Cardiac muscle cell (in vitro differentiated cells and primary cell): ENCODE measurements at places on chromosomes 7 and 10. TPM values are rescaled to one million over a fixed set of nuclear protein-coding genes. Genes with fewer than 3 reads are reported as not detected.
A peak's percentile ranks its signal among the peaks of the same experiment; 100 is the strongest.

Gene MKRN1
- polyA plus RNA-seq, result 156 and 216 TPM in 2 replicates

Gene SEC61G
- 417 and 502 TPM in 2 replicates for polyA plus RNA-seq

Gene OPN1SW
- polyA plus RNA-seq, result 0.74 and 2.1 TPM in 2 replicates

Gene DDIT4
- polyA plus RNA-seq, result 210 and 276 TPM in 2 replicates

Gene MINPP1
- 21.7 and 27.0 TPM in 2 replicates for polyA plus RNA-seq

Gene COBL
- polyA plus RNA-seq, result 0.07 TPM in 2 replicates

Gene EVX1
- not detected in 2 replicates for polyA plus RNA-seq

Gene PAPOLB
- polyA plus RNA-seq, result not detected in 2 replicates

Gene FEZF1
- polyA plus RNA-seq, result not detected in 2 replicates

Gene CLEC2L
- polyA plus RNA-seq, result 0.16 and 0.26 TPM in 2 replicates

DNA sequence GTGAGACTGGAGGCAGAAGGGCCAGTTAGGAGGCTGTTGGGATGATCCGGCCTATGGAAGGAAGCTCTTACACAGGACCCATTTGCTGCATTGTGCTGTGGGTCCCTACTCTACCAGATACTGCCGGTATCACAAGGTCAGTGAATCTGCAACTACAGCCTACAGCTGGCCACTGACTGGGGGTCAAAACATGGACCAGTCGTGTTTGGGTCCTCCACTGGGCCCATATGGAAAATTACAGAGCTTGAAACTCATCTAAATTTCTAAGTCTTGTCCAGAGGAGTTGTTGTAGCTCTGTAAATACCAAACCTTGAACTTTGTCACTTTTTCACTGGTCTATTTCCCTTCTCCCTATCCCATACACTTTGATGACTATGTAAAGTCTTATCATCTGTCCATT, 5.6 kb upstream of the NUP205 start:
- H3K36me3 ChIP-seq, result no peaks in the 10 kb centered on the region
- DNase-seq, result no peak
- no peaks in the 10 kb centered on the region for H3K27me3 ChIP-seq
- no peak overlapping the region for H3K27ac ChIP-seq
- H3K4me1 ChIP-seq, result no peaks in the 10 kb centered on the region

DNA sequence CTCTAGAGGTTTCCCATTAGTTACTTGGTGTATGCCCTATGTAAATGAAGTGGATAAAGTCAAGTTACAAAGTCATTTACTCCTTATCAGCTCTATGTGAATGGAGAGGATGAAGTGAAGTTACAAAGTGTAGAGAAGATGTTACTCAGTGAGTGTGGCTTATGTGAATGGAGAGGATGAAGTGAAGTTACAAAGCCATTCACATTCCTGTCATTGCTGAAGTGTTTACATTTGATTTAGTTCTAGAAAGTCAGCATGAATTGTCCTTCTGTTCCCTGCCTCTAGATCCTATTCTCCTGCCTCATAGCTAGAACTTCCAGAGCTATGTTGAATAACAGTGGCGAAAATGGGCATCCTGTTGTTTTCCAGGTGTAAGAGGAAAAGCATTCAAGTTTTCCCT, 880.1 kb downstream of the DNAJB9 start:
- no peaks in the 10 kb centered on the region for H3K4me1 ChIP-seq
- H3K4me3 ChIP-seq, result no peak overlapping the region
- H3K27me3 ChIP-seq, result no peaks in the 10 kb centered on the region
- no peak overlapping the region for H3K27ac ChIP-seq

- H3K36me3 ChIP-seq, result no peaks in the 10 kb centered on the region
- no peak for DNase-seq
- no peak overlapping the region for H3K4me3 ChIP-seq
- no peak overlapping the region for H3K27ac ChIP-seq
- no peaks in the 10 kb centered on the region for H3K27me3 ChIP-seq
- H3K4me1 ChIP-seq, result peaks cover 19% of the 10 kb centered on the region
Measured at GRCh38 chr10:90939116-90939515, 18.2 kb upstream of the ANKRD1 start.

GRCh38 chr7:156932006-156932405, 17.5 kb upstream of the NOM1 start:
- peaks cover 4% of the 10 kb centered on the region for H3K27me3 ChIP-seq
- no peak overlapping the region for H3K4me3 ChIP-seq
- no peak overlapping the region for H3K27ac ChIP-seq
- H3K4me1 ChIP-seq, result peaks cover 2% of the 10 kb centered on the region
- DNase-seq, result no peak

DNA sequence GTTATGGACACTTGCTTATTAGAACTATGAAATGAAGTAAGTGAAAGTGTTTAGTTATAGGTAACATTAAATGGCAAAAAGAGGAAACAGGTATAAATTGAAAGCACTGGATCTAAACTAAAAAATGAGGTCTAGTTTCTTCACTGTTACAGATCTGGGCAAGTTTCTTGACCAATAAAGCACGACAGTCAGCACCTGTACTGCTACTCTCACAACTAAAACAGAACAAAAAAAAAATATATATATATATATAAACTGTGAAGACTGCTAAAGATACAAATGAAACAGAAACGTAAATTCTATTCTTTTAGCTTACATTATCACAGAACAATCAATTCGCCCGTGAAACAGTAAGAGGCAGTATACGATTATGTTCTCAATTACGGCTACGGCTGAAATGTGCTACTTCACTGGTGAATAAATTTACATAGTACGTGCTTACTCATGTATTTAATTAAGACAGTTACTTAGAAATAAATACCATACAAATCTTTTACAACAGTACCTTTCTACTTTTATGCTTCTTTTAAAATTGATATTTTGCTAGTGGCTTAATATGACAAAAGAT, 4.2 kb downstream of the AHR start:
- DNase-seq, result no peak
- H3K4me1 ChIP-seq, result peaks cover 4% of the 10 kb centered on the region
- H3K4me3 ChIP-seq, result no peak overlapping the region
- no peak overlapping the region for H3K27ac ChIP-seq
- H3K36me3 ChIP-seq, result no peaks in the 10 kb centered on the region

GRCh38 chr7:85897967-85898366, 711.1 kb upstream of the SEMA3D start:
- DNase-seq, result peak; percentile 11
- no peaks in the 10 kb centered on the region for H3K36me3 ChIP-seq
- no peaks in the 10 kb centered on the region for H3K27me3 ChIP-seq
- H3K27ac ChIP-seq, result no peak overlapping the region
- peaks cover 6% of the 10 kb centered on the region for H3K4me1 ChIP-seq

- no peak overlapping the region for H3K4me3 ChIP-seq
- no peaks in the 10 kb centered on the region for H3K36me3 ChIP-seq
- no peaks in the 10 kb centered on the region for H3K27me3 ChIP-seq
- no peak overlapping the region for H3K27ac ChIP-seq
- no peaks in the 10 kb centered on the region for H3K4me1 ChIP-seq
Measured at GRCh38 chr10:74875966-74876365, 49.6 kb downstream of the KAT6B start.

GRCh38 chr7:127780489-127780888, 128.5 kb downstream of the SND1 start:
- no peak overlapping the region for H3K4me3 ChIP-seq
- H3K36me3 ChIP-seq, result no peaks in the 10 kb centered on the region
- peaks cover 29% of the 10 kb centered on the region for H3K4me1 ChIP-seq
- no peak overlapping the region for H3K27ac ChIP-seq
- no peak for DNase-seq

GRCh38 chr7:50679218-50680007, 103.3 kb downstream of the GRB10 start:
- H3K4me1 ChIP-seq, result peaks cover 9% of the 10 kb centered on the region
- no peak overlapping the region for H3K4me3 ChIP-seq
- DNase-seq, result peak; percentile 71
- no peaks in the 10 kb centered on the region for H3K27me3 ChIP-seq
- no peaks in the 10 kb centered on the region for H3K36me3 ChIP-seq

DNA sequence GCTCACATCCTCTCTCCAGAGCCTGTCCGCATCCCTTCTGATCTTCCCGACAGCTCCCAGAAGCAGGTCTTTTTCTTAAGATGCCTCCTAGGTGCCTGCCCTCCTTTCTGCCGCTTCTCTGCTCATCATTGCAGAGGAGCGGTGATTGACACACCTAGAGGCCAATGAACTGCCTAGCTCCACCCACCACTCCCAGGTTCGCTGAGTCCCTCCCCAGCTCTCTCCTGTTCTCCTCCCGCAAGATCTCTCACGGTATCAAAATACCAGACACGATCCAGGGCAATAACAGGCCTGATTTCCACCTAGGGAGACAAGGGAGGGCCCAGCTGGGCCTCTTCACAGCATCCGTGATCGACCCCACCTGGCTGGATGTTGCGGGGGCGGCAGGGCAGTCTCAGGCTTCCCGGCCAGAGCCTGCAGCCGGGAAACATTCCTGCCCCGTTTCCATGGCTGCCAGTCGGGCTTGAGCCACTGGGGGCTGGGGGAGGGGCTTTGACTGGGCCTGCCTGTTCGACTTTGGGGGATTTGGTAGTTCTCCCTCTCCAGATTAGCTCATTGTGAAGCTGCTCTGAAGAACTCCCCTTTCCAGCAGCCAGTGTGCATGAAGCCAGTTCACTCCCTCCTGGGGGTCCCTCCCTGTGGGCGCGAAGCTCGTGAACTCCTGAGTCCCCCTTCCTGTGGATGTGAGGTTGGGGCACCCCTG, 373.5 kb downstream of the RPS24 start:
- peak overlapping the region; percentile 60 for H3K4me3 ChIP-seq
- peak overlapping the region; percentile 97 for H3K27ac ChIP-seq
- DNase-seq, result peak; percentile 92
- H3K36me3 ChIP-seq, result no peaks in the 10 kb centered on the region
- peaks cover 24% of the 10 kb centered on the region for H3K4me1 ChIP-seq

DNA sequence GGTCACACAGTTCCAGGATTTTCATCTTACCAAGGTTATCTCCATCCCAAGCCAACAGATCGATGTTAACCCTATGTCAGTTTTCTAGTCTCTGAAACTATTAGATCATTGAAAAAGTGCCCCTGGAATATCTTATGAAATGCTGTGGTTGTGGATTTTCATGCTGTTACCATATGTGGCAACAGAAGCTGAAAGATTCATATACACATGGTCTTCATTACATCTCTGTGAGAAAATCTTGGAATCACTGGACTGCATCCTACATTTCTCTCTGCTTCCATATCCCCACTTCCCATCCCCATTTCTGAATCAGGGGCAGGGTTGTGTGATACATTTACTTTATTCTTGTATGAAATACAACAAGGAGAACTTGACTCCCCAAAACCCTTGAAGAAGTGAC, 146.1 kb downstream of the SLC16A9 start:
- H3K27me3 ChIP-seq, result no peaks in the 10 kb centered on the region
- H3K4me1 ChIP-seq, result peaks cover 27% of the 10 kb centered on the region
- H3K27ac ChIP-seq, result no peak overlapping the region
- no peaks in the 10 kb centered on the region for H3K36me3 ChIP-seq

DNA sequence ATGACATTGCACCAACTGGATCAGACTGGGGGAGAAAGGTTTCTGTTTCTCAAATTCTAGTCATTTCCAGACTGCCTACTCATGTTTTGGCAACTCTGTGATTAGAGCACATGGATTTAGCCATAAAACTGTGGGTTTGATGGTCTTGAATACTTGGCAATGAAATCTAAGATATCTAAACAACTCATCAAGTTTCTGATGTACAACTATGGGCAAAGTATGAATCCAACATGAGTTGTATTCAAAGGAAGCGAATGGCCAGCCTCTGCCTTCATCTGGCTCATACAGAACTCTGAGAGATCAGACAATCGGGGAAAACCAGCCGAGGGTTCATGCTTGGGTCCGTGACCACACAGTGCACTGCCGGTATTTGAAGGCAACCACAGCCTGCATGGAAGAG, 144.3 kb downstream of the ADAM12 start:
- no peak overlapping the region for H3K4me3 ChIP-seq
- no peak overlapping the region for H3K27ac ChIP-seq
- no peaks in the 10 kb centered on the region for H3K4me1 ChIP-seq
- no peak for DNase-seq

- no peak for DNase-seq
- H3K27ac ChIP-seq, result no peak overlapping the region
- H3K36me3 ChIP-seq, result no peaks in the 10 kb centered on the region
- H3K27me3 ChIP-seq, result peaks cover 8% of the 10 kb centered on the region
- H3K4me1 ChIP-seq, result no peaks in the 10 kb centered on the region
Measured at GRCh38 chr7:142628945-142629344, 120.3 kb upstream of the PRSS1 start.

DNA sequence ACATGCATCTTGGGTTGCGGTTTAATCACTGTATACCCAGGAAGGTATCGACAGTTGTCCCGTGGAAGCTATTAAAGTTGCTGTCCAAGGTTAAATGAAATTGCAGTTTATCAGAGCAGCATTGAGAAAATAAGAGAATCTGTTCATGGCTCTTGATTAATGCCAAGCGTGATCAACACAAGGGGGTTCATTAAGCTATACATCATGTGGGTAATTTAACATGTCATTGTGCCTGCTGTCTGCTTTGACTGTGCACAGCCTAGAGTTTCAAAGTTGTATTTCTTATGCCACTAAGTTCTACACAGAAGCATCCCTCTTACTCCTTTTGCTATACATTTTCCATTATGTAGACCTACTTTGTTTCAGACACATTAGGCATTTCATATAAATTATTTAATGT, 74.8 kb upstream of the SP8 start:
- no peaks in the 10 kb centered on the region for H3K4me1 ChIP-seq
- H3K27me3 ChIP-seq, result no peaks in the 10 kb centered on the region
- no peak overlapping the region for H3K4me3 ChIP-seq
- no peak for DNase-seq

- no peaks in the 10 kb centered on the region for H3K27me3 ChIP-seq
- H3K27ac ChIP-seq, result peak overlapping the region; percentile 99
- DNase-seq, result no peak
- H3K36me3 ChIP-seq, result no peaks in the 10 kb centered on the region
- H3K4me3 ChIP-seq, result peak overlapping the region; percentile 98
Measured at GRCh38 chr7:23530405-23530804, 1.4 kb downstream of the TRA2A start.
